ELF-1 (cell line): ENCODE measurements at places on chromosomes 11 and 22.

- no peak for DNase-seq
Measured at GRCh38 chr22:28984482-28985158, 77.0 kb downstream of the C22orf31 start.

GRCh38 chr11:122720107-122720881, 64.8 kb downstream of the UBASH3B start:
- peak; percentile 85 for DNase-seq

DNA sequence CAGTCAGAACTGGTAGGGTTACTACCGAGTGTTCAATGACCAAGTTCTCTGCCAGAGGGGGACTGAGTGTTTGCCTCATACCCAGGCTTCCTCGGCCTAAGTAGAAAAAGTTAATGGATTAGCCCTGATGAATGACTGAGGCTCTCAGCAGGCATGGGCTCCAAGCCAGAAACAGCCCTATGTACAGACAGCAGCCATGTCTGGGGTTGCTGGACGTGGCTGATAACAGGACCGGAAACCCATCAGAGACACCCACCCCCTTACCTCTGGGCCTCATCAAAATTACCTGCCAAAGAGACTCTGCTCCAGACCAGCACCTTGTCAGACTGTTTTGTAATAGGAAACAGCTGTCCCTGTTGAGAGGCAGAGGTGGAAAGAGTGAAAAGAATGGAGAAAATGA, 351.4 kb downstream of the ETS1 start:
- peak; percentile 47 for DNase-seq

GRCh38 chr22:38171927-38172831, 9.5 kb downstream of the PLA2G6 start:
- no peak for DNase-seq

DNA sequence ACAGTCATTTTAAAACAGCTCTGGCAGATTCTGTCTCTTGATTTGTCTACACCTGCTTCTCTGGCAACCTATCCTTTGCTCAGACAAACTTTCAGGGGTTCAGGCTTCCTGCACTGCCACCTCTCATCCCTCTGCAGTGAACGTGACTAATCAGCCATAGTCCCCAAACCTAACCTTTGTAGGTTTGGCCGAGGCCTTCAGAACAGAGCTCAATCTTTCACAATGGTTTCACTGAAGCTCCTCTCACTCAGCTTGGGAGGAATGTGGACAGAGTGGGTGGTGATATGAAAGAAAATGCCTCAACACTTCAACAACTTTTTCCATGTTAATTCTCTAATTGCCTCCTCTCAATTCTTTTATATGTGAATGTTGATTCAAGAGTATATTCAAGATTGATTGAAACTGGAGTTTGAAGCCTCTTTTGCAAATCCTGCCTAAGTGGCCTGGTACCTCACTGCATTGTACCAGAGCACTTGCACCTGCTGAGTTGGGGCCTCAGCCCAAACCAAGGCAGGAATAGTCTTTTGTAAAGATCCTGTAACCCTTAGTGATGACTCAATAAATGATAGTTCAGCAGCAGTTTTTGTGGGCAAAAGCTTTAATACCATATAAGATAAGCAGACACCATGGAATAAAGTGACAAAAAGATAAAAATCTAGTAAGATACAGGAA, 33.9 kb upstream of the FAT3 start:
- no peak for DNase-seq

DNA sequence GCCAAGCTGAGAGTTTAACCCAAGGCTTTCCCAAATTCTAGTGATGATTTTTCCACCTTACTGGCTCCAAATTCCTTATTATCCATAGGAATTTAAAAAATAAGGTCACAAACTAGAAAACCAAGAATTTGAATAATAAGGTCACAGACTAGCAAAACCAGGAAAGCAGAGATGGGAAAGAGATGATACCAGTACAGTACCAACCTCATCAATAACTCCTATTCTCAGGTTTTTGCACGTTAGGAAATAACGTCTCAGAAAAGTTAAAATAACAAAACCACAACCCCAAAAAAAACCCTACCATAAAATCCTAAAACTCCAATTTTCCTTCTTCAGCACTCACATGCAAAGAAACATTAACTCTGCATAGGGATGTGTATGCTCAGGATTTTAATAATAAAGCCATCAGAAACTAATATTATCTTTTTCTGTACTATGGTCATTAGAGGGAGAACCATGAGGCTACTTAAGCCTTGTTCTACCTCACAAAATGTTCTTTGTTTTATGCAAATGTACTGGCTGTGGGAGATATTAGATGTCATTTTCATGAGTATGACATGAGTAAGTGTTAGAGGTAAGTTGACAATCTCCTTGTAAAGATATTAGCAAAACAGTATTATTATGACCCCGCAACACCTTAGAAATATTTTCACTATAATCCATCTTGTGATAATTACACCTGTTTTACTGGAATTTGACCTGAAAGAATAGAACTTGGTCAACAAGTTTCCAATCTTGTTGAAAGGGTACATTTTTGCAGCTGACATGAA, 16.1 kb upstream of the EED start:
- no peak for DNase-seq

- DNase-seq = no peak
Measured at GRCh38 chr11:133219543-133219942, 312.8 kb downstream of the OPCML start.

- no peak for DNase-seq
Measured at GRCh38 chr22:50316114-50317065, 8.9 kb upstream of the PLXNB2 start.

- no peak for DNase-seq
Measured at GRCh38 chr22:49447837-49448236, 379.8 kb downstream of the BRD1 start.

GRCh38 chr11:15346907-15347306, 232.2 kb downstream of the INSC start:
- no peak for DNase-seq

GRCh38 chr11:115535781-115536180, 31.6 kb upstream of the CADM1 start:
- peak; percentile 65 for DNase-seq

GRCh38 chr22:38694049-38694448, 6.7 kb downstream of the JOSD1 start:
- DNase-seq = no peak

GRCh38 chr11:2945757-2946287, 16.6 kb upstream of the PHLDA2 start:
- no peak for DNase-seq

- peak; percentile 5 for DNase-seq
Measured at GRCh38 chr11:32439501-32440210, 4.3 kb upstream of the WT1 start.
